ENCODE measurements at places on chromosomes 11 and 22.

DNA sequence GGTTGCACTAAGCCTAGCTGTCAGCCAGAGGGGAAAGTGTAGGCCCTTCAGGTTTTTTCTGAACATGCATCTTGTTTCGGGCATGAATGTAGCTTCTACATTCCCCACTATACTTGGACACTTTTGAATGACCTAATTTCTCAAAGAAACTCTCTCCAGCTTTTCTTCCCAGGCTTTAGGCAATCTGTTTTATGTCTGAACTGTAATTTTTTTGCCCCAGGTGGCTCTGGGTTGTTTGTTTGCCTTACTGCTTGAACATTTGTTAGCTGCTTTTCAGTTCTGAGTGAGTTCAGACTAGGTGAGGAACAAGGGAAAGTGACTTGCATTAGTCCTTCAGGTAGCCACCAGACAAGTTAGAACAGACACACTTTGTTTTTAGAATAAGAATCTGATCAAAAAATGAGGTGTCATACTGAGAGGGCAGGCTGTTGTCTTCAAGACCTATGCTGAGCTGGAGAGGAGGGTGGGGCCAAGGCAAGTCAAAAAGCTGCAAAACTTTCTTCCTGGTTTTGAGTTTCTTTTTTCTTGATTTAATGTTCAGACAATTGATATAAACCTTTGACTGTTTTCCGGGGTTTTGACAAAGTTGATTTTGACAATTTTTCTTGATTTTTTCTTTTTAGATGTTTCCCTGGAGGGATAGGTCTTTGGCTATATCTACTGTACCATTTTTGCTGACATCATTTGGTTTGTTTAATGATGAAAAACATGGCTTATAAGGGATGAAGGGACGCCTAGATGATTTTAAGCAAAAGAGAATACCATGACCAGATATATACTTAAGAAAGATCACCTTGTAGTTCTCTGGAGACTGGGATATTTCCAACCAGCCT lies 182.8 kb downstream of the WNT11 start:
- DNase-seq, result no peak

DNA sequence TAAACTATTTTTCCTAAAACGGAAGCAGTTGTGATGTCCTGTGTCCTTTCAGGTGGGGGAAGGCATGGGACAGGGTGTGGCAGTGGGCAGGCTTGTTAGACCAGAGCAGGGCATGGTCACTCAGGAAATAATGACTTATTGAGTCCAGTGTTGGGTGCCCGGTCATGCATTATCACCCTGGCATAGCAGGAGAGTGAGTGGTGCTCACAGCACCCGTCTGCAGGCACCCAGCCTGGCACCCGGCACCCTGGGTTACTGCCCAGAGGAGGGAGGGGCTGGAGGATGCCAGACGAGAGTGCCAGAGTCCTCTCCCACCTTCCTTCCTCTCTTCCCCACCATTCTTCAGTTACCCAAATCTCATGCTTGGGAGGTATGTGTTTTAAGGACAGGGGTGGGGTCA lies 59.1 kb downstream of the ST3GAL4 start:
- DNase-seq, result no peak

DNA sequence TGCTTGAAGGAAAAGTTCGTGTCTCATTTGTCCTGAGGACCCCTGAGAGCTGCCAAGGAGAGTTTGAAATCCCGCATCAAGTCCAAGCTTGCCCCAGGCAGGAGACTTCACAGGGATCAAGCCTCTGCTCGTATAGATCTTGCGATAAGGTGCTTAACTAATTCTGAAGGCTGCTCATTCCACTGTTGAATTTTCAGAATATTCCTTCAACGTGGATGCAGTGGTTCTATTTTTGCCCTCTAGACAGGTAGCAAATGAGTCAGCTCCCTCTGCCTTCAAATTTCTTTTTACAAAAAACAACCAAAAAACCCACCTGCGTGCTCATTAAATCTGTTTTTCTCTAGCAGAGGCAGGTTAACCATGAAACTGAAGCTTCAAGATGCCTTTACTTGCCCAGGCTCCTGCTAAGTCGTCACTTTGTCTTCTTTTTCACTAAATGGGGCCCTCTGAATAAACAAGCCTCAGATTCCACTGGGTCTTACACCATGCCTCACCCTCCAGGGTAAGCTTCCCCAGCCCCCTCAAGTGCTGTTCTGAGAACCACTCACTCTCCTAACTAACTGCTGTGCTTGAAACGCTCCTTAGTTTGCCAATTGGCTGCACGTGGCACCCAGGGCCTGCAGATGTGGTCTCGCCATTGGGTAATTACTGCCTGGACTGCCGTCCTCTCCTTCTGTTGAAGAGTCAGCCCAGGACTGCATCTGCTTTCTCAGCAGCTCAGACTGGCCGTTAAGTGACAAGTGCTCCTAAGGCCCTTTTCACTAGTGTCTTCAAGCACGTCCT lies 105.0 kb downstream of the TRPC6 start:
- no peak for DNase-seq

DNA sequence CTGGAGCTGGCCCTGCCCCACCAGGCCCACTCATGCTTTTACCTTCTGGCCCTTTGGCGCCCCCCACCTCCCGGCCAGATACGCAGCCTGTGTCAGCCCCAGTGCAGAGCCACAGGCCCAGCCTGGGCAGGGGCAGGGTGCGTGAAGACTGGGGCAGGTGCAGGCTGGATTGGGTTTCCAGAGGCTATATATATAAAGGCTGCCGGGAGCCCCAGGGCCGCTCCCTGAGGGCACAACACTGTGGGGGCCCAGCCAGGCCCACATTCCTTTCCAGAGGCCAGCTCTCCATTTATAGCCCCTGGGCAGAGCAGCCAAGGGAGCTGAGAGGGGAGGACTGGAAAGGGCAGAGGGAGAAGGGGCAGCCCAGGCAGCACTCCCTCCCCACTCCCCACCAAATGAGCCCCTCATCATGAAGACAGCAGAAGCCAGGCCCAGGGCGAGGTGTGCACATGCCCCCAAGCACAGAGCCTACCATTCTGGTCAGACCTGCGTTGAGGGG lies 5.0 kb upstream of the MYOD1 start:
- no peak for DNase-seq

GRCh38 chr11:13091804-13092203 lies 82.7 kb downstream of the RASSF10 start:
- DNase-seq, result no peak

- no peak for DNase-seq
These were observed 71.7 kb upstream of the EED start for GRCh38 chr11:86172894-86173293.

- no peak for DNase-seq
These were observed 59.3 kb downstream of the STIM1 start for GRCh38 chr11:3914805-3915204.

- peak; percentile 45 for DNase-seq
These were observed 304.1 kb upstream of the PITPNB start for GRCh38 chr22:28222976-28223745.
